Muscle of leg (tissue), 16 donors: ENCODE measurements at places on chromosomes 3 and 15. TPM values are rescaled to one million over a fixed set of nuclear protein-coding genes. Genes with fewer than 3 reads are reported as not detected.

The EPHA6 gene
- total RNA-seq = 0.62 TPM

The KLF15 gene
- total RNA-seq = 1.6 TPM

The XCR1 gene
- 0.18 TPM for total RNA-seq

DNA sequence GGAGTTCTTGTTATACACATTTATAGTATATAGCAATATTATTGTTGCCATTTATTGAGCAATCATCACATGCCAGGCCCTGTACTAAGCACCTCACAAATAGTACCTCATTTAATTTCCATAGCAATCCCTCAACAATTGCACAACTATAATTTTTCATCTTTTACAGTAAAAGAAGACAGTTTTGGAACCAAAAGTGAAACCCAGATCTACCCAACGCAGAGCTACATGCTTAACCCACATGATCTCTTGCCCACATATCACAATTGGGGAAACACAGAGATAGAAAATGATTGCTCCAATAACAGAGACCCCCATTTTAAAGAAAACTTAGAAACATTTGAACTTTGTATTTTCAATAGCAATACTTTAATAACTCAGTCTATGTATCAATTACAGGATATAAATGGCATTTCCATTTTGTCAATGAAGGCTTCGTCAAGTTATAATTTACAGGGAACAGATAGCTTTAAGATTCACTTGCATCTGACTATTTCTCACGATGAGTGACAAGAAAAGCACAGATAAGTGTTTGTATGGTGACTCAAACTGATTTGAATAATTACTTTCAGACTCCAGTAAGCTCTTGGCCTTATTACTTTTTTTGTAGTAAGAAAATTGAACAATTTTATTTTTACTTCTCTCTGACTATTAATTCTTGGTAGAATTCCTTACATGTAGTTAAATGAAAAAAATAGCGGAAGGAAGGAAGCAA, 38.7 kb upstream of the CCDC50 start:
- peak; percentile 21 for DNase-seq
- no peaks in the 10 kb centered on the region for H3K4me1 ChIP-seq
- no peaks in the 10 kb centered on the region for H3K27me3 ChIP-seq
- no peak overlapping the region for H3K27ac ChIP-seq

DNA sequence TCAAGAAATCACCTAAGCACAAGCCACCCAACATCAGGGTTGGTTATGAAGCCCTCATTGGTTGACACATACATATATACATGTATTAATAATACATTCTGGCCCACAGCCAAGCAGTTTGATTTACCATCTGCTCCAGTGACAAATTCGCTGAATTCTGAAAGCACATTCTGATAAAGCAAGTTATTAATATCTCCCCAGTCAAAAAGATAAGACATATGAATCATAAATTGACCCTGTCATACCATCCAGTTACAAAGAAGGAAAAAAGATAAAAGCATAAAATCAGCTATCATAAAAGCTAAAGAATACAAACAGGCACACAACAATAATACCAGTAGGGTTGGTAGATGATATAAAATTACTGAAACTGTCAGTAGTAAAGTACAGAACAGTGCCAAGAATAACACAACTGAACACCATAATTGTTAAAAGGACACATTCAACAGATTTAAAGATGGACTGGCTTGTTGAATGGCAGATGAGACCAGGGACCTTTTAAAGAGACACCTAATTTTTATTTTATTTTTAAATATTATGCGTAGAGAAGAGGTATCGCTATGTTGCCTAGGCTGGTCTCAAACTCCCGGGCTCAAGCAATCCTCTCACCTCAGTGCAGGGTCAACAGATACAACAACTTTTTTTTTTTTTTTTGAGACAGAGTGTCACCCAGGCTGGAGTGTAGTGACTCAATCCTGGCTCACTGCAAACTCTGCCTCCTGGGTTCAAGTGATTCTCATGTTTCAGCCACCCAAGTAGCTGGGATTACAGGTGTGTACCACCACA, 7.7 kb downstream of the SNX4 start:
- H3K36me3 ChIP-seq = peaks cover 12% of the 10 kb centered on the region
- no peaks in the 10 kb centered on the region for H3K4me1 ChIP-seq
- H3K27me3 ChIP-seq = no peaks in the 10 kb centered on the region
- peak; percentile 15 for DNase-seq
- H3K27ac ChIP-seq = no peak overlapping the region

GRCh38 chr3:183454064-183454463, 25.6 kb upstream of the MCF2L2 start:
- no peaks in the 10 kb centered on the region for H3K27me3 ChIP-seq
- DNase-seq = no peak
- H3K27ac ChIP-seq = peak overlapping the region; percentile 74
- H3K4me1 ChIP-seq = peaks cover 6% of the 10 kb centered on the region

GRCh38 chr3:98962951-98963350, 61.5 kb upstream of the DCBLD2 start:
- no peak overlapping the region for H3K27ac ChIP-seq
- H3K27me3 ChIP-seq = no peaks in the 10 kb centered on the region
- no peak overlapping the region for H3K4me3 ChIP-seq
- H3K4me1 ChIP-seq = peaks cover 3% of the 10 kb centered on the region
- no peaks in the 10 kb centered on the region for H3K36me3 ChIP-seq

- no peak overlapping the region for H3K27ac ChIP-seq
- H3K4me3 ChIP-seq = no peak overlapping the region
- H3K4me1 ChIP-seq = peaks cover 2% of the 10 kb centered on the region
- no peak for DNase-seq
- H3K27me3 ChIP-seq = no peaks in the 10 kb centered on the region
Measured at GRCh38 chr3:150725548-150725947, 21.8 kb upstream of the ERICH6 start.

DNA sequence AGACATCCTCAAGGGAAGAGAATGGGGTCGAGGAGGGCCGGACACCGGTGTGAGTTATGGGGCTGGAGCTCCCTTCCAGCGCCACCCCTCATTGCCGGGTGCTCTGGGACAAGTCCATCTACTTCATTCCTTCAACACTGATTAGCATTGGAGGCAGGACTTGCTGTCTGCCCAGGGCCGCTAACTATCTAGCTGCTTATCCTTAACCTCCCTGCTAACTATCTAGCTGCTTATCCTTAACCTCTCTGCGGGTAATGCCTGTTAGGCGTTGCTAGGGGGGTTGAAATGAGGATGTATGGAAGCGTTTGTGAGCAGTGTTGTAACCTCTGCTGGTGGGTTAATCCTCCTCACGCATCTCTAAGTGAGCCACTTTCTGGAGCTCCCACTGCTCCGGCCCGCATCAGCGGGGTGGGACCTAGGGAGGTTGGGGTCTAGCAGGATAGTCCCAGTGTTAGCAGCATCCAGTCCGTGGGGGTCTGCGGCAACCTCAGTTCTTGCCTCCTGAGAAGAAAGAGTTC, 10.9 kb upstream of the CHAC1 start:
- no peak for DNase-seq
- H3K4me1 ChIP-seq = peaks cover 32% of the 10 kb centered on the region
- H3K27ac ChIP-seq = peak overlapping the region; percentile 82
- H3K36me3 ChIP-seq = no peaks in the 10 kb centered on the region
- H3K4me3 ChIP-seq = peak overlapping the region; percentile 51

DNA sequence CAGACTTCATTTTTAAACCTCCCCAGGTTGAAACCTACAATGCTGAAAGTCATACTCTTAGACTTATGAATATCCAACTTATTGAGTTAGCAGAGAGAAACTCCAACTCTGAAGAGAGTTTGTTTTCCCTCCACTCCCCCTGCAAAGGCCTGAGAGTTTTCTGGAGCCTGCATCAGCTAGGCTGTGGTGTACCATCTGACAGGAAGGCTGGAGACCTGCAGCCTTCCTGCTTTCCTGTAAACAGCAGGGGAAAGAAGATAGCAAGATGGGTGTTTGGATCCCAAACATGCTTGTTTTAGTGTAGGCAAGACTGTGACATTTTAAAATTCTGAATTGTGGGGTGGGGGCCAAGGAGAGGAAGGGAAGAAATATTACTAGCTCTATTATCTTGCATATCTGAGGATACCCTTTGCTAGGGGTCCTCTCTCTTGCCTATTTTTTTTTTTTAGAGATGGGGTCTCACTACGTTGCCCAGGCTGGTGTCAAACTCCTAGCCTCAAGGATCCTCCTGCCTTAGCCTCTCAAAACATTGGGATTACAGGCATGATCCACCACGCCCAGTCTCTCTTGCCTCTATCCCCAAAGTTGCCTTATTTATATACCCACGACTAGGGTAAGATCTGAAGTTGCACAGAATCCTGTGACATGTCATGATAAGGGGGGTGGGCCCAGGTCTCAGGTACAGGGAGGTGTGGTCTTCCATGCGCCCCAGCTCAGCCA, 51.0 kb upstream of the USP3 start:
- peaks cover 23% of the 10 kb centered on the region for H3K4me1 ChIP-seq
- H3K4me3 ChIP-seq = no peak overlapping the region
- H3K36me3 ChIP-seq = no peaks in the 10 kb centered on the region
- no peaks in the 10 kb centered on the region for H3K27me3 ChIP-seq
- DNase-seq = no peak
- H3K27ac ChIP-seq = peak overlapping the region; percentile 35

DNA sequence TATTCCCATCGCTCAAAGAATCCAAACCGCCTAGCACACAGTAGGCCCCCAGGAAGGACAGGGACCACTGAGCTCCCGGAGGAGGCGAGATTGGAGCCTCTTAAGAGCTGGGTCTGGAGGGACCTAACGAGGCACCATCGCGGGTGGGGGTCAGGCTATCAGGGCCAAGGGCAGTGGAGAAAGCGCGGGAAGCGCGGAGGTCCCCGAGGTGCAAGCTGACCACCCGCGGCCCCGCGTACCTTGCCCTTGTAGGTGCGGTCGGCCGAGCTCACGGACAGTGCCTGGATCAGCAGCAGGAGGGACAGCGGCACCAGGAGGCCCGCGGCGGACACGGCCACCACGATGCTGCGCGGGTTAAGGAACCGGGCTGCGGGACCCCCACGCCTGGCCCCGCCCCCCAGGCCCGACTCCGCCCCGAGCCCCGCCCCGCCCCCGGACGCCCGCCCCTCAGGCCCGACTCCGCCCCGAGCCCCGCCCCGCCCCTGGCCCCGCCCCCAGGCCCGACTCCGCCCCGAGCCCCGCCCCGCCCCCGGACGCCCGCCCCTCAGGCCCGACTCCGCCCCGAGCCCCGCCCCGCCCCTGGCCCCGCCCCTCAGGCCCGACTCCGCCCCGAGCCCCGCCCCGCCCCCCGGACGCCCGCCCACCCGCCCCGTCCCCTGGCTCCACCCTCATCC, 3.9 kb downstream of the ZDHHC19 start:
- H3K4me3 ChIP-seq = peak overlapping the region; percentile 9
- peaks cover 18% of the 10 kb centered on the region for H3K27me3 ChIP-seq
- no peak for DNase-seq
- no peak overlapping the region for H3K27ac ChIP-seq
- H3K4me1 ChIP-seq = peaks cover 9% of the 10 kb centered on the region

GRCh38 chr3:171193693-171194092, 167.2 kb upstream of the SLC2A2 start:
- H3K36me3 ChIP-seq = no peaks in the 10 kb centered on the region
- no peak overlapping the region for H3K27ac ChIP-seq
- no peak overlapping the region for H3K4me3 ChIP-seq
- peaks cover 5% of the 10 kb centered on the region for H3K4me1 ChIP-seq
- H3K27me3 ChIP-seq = no peaks in the 10 kb centered on the region
- no peak for DNase-seq

- no peaks in the 10 kb centered on the region for H3K27me3 ChIP-seq
- peak; percentile 82 for DNase-seq
Measured at GRCh38 chr3:57756528-57757401, 656 bp downstream of the SLMAP start.

DNA sequence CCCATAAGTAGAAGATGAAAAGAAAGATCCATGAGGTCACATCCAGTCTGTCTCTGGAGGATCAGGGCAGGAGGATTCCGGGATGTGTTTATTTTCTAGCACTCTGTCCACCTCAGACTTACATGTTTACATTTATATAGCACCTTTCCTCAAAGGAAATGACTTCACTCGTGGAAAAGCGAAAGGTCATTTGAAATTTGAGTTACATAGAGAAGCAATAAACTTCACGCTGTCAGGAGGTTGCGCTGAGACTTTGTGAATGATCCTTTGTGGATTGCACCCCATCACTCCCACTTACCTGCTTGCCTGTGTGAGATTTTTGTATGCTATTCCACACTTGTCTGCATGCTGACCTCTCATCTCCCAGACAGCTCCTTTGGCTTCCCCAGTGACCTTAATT, 540.5 kb downstream of the AGBL1 start:
- DNase-seq = no peak
- no peak overlapping the region for H3K27ac ChIP-seq
- H3K36me3 ChIP-seq = no peaks in the 10 kb centered on the region
- peaks cover 15% of the 10 kb centered on the region for H3K4me1 ChIP-seq
- no peaks in the 10 kb centered on the region for H3K27me3 ChIP-seq
- H3K4me3 ChIP-seq = no peak overlapping the region
